ENCODE measurements at places on chromosomes 7 and 10.

DNA sequence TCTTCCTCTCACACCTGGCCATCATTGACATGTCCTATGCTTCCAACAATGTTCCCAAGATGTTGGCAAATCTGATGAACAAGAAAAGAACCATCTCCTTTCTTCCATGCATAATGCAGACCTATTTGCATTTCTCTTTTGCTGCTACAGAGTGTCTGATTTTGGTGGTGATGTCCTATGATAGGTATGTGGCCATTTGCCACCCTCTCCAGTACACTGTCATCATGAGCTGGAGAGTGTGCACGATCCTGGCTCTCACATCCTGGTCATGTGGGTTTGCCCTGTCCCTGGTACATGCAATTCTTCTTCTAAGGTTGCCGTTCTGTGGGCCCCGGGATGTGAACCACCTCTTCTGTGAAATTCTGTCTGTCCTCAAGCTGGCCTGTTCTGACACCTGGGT lies 19.2 kb downstream of the OR2A14 start:
- ATAC-seq = no peak

DNA sequence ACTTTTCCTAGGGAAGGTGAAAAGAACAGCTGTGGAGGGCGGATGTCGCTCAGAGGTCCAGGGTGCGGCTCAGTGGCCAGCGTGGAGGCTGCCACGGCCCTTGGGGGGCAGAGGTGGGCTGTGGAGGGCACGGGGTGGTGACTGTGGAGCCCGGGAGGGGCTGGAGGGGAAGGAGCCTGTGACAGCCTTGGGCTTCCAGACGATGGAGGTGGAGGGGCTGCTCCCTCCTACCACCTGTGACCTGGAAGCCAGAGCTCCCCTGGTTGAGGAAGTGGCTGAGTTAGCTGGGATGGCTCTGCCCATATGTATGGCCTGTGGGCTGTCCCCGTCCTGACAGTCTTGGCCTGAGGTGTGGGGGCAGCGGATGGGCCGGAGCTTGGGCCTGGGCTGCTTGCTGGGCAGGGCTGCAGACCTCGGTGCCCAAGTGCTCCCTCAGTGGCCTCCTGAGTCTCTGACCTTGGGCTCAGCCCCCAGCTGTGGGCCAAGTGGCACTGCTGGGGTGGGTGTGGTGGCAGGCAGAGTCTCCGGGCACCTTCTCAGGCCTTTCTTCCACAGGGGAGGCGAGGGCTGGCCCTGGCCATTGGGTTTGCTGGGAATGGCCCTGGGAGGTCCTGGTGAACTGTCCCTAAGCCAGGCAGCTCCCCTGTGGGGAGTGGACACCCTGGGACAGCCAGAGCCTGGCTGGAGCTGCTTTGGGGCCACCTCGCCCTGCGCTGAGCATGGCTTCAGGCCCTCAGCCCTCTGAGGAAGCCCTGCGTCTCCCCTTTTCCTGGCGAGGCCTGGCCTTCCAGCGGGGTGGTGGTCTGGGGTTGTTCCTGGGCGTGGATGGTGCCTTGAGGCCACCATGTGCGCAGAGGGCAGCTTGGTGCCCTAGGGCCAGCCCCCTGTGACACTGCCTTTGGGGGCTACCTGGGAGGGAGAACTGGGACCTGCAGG lies 3.9 kb downstream of the BRI3 start:
- ATAC-seq = no peak

- ATAC-seq = no peak
These were observed 6.4 kb downstream of the CHST15 start for GRCh38 chr10:124086787-124087671.

DNA sequence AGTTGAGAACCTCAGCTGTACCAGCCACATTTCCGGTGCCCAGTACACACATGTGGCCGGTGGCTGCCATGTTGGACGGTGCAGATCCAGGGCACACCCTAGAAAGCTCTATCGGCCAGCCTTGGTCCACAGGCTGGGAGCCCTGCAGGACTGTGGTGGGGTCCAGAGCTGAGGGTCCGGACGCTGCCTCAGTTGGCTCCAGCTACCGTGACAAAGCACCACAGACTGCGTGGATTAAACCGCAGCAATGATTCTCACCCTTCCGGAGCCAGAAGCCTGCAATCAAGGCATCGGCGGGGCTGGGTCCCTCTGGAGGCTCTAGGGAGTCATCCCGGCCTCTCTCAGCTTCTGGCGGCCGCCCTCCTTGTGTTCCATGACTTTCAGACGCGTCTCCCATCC lies 50.1 kb downstream of the PDGFA start:
- ATAC-seq = no peak

- ATAC-seq = no peak
These were observed 88.2 kb downstream of the RGS10 start for GRCh38 chr10:119454316-119454715.

DNA sequence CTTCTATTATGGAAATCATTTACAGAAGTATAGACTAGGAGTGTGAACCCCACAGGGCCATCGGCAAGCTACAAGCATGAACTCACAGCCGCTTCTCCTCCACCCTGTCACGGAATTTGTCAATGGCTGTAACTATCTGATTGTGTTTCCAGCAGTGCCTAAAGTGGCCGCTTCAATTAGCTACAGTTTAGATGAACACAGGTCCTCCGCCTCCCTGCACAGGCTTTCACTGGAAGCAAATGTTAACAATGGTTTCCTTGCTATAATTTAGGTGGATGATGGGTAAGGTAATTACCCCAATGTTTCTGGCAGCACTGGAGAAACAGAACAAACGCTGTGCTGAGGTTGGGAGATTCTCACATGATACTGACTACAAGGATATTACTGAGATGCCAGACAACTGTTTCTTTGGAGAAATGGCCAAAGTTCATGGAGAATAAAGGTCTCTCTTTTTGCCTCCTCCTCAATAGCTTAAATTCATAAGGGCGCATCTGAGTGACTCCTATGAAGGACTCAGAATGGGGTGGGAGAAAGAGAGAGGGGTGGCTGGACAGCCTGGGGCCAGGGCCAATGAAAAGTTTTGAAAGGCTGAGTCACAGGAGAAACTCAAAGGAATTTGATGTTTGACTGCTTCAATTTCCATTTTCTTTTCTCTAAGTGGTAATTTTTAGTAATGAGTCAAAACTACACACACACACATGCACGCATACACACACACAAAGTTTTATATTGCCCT lies 78.9 kb downstream of the SVIL start:
- ATAC-seq = peak; percentile 38
